ENCODE measurements at places on chromosomes 4 and X.

GRCh38 chrX:34927866-34928265 is 14.7 kb upstream of the FAM47B start:
- no peak for DNase-seq

GRCh38 chrX:68732906-68733493 is 85.5 kb downstream of the STARD8 start:
- peak; percentile 52 for DNase-seq

DNA sequence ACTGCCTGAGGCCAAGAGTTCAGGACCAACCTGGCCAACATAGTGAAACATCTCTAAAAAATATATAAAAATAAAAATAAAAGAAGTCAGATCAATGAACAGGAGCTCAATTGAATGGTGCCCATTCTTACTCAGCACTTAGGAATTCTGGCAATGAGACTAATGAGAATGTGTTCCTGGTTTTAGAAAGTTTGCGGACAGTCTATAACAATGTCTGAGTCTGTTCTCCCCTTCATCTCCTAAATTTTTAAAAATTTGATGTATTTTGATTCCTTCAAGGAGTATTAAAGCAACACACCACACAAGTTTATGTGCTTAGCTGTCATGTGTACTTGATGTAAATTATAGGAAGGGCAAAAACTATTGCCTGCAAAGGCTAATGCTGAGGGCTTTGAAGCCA is 30.6 kb upstream of the KCNIP4 start:
- DNase-seq, result no peak

GRCh38 chr4:53595204-53595603 is 3.9 kb upstream of the LNX1 start:
- DNase-seq, result no peak

DNA sequence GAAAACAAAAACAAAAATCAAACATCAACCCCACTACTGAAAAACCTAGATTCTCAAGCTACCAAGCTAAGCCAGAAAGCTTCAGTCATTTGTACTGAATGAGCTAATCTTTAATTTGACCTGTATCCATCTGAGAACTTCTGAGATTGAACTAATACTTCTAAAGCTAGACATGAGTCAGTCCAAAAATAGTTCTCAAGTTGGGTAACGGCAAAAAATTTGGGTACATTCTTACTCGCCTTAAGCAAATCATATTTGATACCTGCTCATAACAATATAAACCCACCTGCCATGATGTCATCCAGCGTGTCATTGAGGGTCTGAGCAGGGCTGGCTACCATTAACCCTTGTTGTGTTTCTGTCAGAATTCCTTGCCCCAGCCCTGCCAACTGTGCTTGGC is 69.7 kb upstream of the COX18 start:
- DNase-seq, result no peak

DNA sequence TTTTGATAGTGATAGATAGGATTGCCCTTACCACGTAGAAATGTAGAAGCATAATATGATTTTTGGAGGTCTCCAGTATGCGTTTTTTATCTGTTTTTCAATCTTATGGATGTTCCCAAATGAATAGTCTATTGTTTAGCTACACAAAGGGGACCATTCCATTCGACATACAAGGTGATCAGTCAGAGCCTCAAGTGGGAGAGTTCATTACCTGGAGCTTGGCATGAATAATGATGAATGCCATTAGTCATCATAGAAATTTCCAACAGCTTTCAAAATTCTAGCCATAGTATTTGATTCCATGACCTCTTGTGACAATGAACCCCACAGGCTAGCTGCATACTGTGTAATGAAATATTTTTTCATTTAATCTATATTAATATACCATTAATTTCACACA is 123.6 kb downstream of the PDHA2 start:
- DNase-seq, result no peak

DNA sequence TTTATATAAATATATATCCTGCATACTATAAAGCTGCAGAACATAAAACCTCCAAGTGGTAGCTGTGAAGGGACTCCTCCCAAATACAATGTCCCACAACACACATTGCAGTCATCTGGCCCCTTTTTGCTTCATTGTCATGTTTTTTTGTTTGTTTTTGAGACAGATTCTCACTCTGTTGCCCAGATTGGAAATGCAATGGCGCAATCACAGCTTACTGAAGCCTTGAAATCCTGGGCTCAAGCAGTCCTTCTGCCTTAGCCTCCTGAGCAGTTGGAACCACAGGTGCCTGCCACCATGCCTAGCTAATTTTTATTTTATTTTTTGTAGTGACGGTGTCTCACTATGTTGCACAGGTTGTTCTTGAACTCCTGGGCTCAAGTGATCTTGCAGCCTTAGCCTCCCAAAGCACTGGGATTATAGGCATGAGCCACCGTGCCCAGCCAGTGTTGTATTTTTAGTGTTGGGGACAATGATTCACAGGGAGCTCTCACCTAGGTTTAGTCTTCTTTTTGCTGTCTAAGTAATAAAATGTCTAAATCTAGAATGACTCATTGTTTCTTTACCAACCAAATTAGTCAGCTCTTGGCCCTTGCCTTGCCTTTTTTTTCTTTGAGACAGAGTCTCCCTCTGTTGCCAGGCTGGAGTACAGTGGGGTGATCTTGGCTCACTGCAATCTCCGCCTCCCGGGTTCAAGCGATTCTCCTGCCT is 24.0 kb upstream of the XIAP start:
- DNase-seq, result no peak

DNA sequence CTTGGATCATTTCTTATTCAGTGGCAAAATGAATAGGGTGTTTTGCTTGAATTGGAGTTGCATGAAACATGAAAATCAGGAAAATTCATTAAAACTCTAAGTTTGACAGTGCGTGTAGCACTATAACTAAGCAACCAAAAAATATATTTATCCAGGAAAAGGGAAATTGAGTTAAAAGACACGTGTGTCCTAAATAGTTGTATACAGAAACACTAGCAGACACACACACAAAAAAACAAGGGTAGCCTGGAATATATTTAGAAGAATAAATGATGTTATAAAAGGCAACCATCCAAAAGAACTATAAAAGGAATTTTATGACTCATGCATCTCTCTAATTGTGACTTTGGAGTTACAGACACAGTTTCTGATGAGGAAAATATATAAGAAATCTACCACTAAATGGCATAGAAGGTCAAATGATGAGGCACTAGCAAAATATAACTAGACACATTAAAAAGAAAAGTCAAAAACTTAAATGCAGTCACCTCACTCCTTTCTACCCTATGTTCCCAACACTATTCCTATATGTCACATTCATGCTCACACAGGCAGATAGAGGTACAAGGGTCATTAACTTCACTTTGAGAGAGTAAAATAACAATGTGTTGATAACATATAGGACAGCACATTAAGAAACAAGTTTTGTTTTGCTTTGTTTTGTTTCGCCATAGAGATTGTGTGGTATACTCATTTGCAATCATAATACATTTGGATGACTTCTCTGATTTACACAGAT is 793.6 kb upstream of the INTU start:
- no peak for DNase-seq

DNA sequence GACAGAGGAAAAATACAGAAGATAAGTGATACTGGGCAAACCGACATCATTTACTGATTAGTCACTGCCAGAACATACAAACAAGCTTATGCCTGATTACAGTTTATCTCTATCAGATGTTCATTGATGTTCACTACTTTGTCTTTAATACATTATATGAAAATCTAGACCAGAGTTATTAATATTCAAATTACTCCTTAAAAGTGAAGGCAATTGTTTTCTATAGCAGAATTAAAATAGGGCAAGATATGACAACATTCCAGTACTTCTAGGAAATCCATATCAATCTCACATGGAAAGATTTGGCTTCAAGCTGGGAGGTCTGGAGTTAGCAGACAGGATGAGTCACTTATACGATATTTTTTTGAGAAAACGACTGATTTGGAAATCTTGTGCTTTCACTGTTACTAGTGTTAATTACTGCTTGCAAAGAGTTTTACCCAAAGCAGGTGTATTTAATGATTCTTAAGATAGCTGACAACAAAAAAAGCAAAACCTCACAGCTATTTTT is 31.8 kb downstream of the HPGD start:
- no peak for DNase-seq

- no peak for DNase-seq
Observed at GRCh38 chr4:76363556-76364290, 57.2 kb downstream of the STBD1 start.

DNA sequence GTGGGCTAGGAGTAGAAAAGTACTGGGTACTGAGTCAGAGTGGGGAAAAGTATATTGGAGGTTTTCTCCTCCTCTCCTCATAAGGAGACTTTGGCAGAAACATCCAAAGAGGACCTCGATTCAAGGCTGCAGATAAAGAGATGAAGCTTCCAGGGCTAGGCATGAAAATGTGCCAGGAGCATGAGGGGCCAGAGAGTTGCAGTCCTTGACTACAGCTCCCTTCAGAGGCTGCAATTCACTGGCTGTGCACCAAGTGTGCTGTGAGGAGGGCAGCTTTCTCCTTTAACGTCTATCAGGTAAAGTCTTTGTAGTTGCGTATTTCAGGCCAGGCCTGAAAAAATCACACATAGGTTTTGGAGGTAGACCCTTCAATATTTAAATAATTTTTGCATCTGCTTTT is 174.9 kb upstream of the VEGFC start:
- no peak for DNase-seq

- no peak for DNase-seq
Observed at GRCh38 chr4:104747635-104748034, 252.9 kb upstream of the CXXC4 start.

Measured in CD4-positive, alpha-beta memory T cell (primary cell).